ENCODE measurements at places on chromosomes 12 and 14.

DNA sequence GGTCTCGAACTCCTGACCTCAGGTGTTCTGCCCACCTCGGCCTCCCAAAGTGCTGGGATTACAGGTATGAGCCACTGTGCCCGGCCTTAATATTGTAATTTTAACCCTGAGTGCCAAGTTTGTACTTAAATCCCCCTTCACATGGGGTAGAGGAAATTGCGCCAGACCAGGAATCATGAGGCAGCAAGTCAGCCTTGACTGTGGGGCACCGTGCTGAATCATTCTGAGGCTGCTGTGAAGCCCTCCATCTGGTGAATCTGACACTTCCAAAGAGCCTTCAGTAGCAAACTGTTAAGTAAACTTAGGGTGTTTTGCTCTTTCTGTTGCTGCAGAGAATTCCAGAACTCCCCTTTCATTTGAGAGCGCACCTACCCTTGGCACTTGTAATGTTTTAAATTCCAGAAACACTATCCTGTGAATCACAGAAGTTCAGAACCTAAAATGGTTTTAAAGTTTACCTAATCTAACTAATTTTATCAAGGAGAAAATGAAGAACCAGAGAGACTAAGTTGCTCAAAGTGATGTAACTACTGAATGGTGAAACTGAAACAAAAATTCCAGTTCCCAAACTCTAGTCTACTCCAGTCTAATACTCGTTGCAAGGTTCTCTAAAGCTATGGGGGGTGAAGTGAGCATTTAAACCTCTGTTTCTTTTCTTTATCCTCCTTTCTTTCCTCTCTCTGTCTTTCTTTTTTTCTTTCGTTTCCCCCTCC lies 7.5 kb downstream of the HEBP1 start:
- no peak for DNase-seq

- no peak for DNase-seq
These were observed 81.9 kb upstream of the USP44 start for GRCh38 chr12:95633049-95633731.

- no peak for DNase-seq
These were observed 15.0 kb downstream of the ACACB start for GRCh38 chr12:109131154-109132050.

DNA sequence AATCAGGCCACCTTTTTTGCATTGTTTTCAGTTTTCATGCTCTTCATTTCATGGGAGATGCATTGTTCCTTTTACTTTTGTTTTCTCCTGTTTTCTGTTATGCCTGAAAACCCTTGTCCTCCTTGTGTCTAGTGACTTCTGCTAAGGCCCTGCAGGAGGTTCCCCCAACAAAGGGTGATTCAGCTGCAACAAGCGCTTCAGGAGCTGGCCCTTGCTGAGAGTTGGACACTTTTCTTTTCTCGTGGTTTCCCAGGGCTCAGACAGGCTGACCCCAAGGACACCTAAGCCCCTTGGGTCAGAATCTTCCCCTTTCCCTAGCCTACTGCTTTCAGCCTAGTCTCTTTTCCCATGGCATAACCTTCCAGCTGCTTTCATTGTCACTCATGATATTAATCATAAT lies 98.9 kb downstream of the PLXNC1 start:
- DNase-seq: no peak

- no peak for DNase-seq
These were observed 12.2 kb downstream of the RPH3A start for GRCh38 chr12:112803620-112804282.

Data from activated naive CD8-positive, alpha-beta T cell treated with anti-CD3 and anti-CD28 coated beads for 36 hours (primary cell).